ENCODE measurements at places on chromosomes 3 and 15. TPM values are rescaled to one million over a fixed set of nuclear protein-coding genes. Genes with fewer than 3 reads are reported as not detected.
A peak's percentile ranks its signal among the peaks of the same experiment; 100 is the strongest.

DNA sequence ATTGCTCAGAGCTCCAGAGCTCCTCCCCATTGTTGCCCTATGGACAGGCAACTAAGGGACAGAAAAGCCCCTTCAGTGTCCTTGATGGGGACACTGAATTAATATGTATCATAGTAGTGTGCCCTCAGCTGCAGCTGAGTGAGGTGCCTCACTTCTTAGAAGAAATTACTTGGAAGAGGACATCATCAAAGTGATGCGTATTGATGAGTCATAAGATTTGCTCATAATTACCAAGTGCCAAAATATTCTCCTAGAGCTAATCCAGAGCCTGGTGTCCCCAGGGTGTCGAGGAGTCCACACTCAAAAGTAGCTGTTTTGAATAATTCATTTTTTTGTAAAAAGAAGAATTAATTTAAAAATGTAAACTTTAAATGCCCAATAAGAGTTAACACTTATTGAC is 200.7 kb upstream of the SEMA6D start:
- H3K36me3 ChIP-seq = no peaks in the 10 kb centered on the region
- no peak for DNase-seq
- H3K27ac ChIP-seq = no peak overlapping the region
- peaks cover 33% of the 10 kb centered on the region for H3K4me1 ChIP-seq
- no peaks in the 10 kb centered on the region for H3K27me3 ChIP-seq
- no peak overlapping the region for H3K4me3 ChIP-seq

- no peaks in the 10 kb centered on the region for H3K36me3 ChIP-seq
- no peak for DNase-seq
- no peak overlapping the region for H3K27ac ChIP-seq
- H3K27me3 ChIP-seq = no peaks in the 10 kb centered on the region
- no peaks in the 10 kb centered on the region for H3K4me1 ChIP-seq
Observed at GRCh38 chr3:78176869-78177268, 1137.0 kb downstream of the ROBO2 start.

DNA sequence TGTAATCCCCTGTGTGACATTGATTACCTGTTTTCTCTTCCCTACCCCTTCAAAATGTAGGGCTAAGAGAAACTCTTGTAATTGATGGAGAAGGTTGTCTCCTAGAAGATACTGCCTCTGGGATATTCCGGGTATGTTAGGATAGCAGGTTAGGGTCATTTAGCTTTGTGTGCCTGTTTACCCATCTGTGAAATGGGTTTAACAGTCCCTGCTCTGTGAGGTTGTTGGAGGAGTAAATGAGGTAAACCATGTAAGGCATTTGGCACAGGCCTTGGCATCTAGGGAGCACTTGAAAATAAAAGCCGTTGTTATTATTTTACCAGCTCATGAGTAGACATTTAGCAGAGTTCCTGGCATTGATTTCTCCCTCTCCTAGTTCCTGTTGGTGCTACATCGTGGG is 16.4 kb downstream of the PTPRG start:
- H3K4me3 ChIP-seq = no peak overlapping the region
- H3K4me1 ChIP-seq = peaks cover 3% of the 10 kb centered on the region
- no peak overlapping the region for H3K27ac ChIP-seq
- no peaks in the 10 kb centered on the region for H3K27me3 ChIP-seq

GRCh38 chr3:47825590-47825989 is 22.7 kb downstream of the DHX30 start:
- H3K4me3 ChIP-seq = peak overlapping the region; percentile 97
- peaks cover 19% of the 10 kb centered on the region for H3K36me3 ChIP-seq
- peaks cover 13% of the 10 kb centered on the region for H3K4me1 ChIP-seq
- DNase-seq = no peak
- H3K27me3 ChIP-seq = no peaks in the 10 kb centered on the region

LSAMP gene
- polyA plus RNA-seq = 0.12 TPM

Measured in keratinocyte (primary cell).